ENCODE measurements at places on chromosomes 2 and 18.

DNA sequence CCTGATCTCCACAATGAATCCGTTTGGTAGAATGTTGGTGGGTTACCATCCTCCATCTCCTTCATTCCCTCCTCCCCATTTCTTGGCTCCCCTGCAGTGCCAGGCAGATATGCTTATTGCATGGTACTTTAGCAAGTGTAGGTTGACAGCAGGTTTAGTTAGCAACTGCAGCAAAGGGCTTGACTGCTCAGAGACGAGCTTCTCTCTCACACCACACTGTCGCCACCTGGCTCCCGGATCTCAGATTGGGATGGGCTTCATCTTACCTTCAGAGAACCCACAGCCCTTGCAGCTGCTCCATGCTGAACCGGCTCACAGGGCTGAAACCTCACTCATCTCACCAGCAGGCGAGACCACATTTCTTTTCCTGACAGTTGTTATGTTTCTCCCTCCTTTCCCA lies 88.8 kb downstream of the VWA3B start:
- no peak for DNase-seq

DNA sequence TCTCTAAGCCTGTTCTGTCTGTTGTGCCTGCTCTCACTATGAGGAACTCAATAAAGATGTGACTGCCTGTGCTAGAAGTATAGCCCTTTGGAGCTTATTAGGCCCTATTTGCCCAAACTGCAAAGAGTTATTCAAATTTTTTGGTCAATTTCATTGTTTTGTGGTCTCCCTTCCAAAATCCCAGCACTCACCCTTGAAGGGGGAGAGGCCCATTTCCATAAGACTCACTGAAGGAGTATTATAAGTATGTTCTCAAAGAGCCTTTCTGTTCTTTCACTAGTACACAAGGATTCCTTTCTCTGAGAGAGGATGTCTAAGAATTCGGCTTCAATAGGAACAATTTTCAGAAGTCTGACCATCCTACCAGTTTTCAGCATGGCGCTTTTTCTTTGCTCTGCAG lies 641.9 kb upstream of the REG3G start:
- no peak for DNase-seq

DNA sequence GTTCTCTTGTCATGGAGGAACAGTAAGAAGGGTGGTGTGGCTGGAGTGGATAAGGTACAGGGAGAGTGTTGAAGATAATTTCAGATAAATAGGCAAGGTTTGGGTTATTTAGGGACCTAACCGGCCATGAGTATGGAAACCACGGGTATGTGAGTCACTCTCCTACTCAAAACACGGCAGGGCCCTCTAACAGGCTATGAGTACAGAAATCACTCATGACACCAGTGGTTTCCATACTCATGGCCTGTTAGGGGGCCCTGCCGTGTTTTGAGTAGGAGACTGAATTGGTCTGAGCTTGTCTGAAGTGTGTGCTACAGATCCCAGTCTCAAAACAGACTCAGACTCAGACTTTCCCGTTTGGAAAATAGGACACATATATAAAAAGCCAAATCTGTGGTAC lies 428.4 kb upstream of the HNMT start:
- DNase-seq: no peak

DNA sequence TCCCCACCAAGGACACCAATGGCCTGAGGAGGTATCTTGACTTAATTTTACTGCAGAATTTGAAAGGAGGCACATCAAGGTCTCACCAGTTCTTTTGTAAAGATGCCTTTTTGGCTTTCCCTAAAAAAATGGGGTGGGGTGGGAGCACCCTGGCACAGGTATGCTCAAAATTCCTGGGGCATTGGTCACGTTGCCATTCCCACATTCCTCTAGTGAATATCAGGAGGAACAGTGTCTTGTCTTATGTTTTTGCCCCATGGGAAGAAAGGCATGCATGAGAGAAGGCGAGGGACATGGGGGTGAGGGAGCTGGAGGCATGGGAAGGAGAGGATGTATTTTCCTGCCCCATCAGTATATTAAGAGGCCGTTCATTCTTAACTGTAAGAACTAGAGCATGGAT lies 275.3 kb downstream of the CMPK2 start:
- no peak for DNase-seq

DNA sequence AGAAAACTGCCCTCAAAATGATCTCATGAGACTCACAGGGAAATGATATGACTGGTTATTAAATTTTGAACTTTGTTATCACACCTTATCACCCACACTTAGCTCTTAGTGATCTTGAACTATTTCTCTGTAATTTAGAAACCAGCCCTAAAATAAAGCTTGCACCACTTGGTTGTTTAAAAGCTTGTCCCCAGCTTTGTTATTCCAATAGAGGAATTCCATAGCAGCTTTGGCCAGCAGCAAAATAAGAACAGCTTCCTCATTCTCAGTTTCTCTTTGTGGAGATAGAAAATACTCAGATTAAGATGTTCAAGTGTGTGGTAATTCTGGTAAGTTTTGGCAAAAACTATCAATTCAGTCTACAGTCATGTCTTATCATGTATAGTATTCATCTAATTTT lies 54.4 kb upstream of the CCDC68 start:
- no peak for DNase-seq

DNA sequence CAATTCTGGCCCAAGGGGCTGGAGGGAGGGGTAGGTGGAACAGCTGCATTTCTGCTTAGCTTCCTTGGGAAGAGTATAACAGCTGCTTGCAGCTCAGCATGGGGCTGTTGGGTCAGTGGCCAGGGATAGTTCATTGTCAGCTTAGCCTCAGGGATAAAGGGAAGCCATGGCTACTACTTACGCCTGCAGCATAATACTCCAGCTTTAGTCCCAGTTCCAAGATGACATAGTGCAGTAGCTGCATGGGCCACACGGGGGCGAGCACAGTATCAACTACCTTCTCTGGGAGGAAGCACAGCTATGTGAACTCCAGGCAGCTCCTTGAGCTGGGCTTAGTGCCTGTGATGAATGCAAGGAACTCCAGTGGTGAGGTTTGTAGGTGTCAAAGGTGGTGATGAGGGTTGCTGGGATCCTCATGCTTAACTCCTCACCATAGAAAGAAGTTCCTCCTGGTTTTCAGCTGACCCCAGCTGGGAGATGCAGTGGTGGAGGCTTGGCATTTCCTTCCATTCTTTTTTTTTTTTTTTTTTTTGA lies 35.4 kb upstream of the RHOB start:
- no peak for DNase-seq
